ENCODE measurements at places on chromosomes 6 and 20.

DNA sequence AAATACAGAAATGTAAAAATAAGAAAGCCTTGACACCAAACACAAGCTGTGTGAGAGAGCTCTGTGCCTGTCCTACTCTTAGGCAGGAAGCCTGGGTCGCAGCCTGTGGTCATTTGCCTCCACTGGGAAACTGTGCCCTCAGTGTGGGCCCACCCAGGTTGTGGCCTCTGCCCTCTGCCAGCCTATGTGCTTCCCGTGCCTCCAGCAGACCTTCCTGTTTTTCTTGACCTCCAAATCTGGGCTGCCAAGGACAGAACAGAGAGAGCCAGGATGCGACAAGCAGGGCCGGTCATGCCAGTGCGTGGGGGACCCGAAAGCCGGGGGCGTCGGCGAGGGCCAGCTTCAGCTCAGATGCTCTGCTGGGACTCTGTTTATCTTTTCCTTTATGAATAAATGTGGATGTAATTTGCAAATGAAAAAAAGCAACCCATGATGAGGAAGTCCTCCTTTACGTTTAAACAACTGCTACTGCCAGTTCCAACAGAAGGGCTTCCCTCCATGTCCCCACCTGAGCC lies 189.2 kb upstream of the EXOC2 start:
- DNase-seq, result no peak

GRCh38 chr6:63672582-63673129 lies 37.1 kb downstream of the PHF3 start:
- DNase-seq, result no peak

DNA sequence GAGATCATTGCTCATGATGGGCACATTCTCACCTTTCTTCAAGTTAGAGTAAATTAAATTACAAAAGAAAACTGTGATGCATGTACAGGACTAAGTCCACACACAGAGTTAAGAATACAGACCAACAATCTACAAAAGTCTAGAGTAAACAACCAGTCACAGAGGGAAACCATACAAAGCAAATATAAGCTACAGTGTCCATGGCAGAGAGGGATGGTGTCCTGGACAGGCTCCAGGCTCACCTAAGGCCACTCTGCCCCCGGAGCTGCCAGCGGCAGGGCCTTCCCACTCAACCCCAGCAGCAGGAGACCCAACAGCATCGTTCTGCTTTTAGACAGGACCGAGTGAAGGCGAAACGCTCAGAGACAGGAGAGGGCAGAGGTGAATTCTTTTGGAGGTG lies 16.0 kb downstream of the PDE10A start:
- no peak for DNase-seq

- DNase-seq, result peak; percentile 76
These were observed 18.9 kb upstream of the CCM2L start for GRCh38 chr20:31991339-31991705.

DNA sequence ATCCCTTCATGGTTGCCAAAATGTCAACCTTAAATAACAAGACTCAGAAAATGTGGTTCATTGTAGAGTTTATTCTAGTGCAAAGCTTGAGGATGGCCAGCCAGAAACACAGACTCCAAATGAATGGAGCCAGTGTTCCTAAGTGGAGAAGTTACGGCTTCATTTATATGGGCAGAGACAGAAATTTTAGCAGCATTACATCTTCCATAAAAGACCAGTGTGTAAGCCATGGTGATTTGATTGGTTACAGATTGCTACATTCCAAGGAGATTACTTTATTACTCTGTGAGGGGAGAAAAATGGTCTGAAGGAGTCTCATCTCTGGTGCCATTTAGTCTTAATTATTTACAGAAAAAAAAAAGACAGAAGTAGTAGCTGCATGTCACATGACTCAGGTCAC lies 97.8 kb downstream of the OTOR start:
- DNase-seq, result no peak

DNA sequence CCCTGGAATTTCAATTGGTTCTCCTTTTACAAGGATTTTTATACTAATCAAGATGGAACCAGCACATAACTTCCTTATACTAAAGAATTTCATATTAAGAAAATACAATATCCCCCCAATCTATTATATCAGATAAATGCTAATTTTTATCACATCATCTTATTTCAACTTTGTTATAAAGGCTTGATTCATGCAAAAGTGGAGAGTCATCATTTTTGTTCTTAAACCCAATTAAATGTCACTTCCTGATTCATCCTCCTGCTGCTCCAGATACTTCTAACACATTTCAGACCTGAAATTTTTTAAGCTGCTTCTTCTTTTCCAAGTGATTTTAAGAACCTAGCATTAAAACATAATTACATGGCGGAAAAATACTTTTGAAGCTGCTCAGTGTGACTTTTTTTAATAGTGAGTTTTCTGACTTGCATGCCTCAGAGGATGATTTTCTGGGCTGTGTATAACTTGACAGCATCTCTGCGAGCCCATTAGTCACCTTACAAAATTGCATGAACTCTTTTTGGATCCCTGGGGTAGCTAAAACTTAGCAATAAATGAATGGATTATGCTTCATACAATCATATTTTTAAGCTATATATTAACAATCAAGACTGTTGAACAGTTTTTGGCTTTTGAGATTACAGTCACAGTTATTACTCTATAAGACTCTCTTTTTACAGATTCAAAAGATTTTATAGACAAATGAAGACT lies 134.1 kb downstream of the ELOVL4 start:
- no peak for DNase-seq

DNA sequence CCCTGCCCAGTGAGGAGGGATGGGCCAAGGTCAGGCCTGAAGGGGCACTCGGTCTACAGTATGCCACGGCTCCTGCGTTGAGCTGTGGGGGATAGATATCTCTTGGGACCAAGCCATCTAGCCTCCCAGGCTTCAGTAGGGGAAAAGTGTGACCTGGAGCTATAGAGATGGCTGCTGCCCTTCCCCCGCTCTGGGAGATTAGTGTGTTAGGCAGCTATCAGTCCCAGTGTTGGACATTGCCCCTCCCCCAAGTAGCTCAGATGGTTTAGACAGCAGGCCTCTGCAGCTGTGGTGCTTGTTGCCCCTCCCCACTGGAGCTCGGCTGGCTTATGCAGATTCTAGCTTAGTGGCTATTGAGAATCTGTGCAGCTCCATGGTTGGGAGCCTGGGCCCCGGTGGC lies 56.8 kb downstream of the KHDRBS2 start:
- no peak for DNase-seq

DNA sequence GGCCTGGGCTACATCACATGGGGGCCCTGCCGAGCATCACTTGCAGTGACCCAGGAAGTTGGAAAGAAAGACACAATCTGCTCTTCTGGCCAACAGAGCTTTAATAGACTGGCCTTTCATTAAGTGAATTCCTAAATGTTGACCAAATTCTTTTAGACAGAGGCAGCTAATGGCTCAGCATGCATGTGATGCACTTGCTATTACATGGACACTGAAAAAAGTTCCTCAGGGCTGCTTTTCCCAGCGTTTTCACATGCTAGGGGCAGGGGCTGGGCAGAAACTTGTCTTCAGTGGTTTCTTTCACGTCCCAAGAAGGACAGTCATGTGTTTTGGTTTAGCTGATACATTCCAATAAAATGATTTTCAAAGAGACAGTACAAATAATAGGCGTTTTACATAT lies 651.0 kb upstream of the SLC35B3 start:
- no peak for DNase-seq
